Activated naive CD4-positive, alpha-beta T cell treated with anti-CD3 and anti-CD28 coated beads for 36 hours (primary cell): ENCODE measurements at places on chromosomes 16 and 17.

DNA sequence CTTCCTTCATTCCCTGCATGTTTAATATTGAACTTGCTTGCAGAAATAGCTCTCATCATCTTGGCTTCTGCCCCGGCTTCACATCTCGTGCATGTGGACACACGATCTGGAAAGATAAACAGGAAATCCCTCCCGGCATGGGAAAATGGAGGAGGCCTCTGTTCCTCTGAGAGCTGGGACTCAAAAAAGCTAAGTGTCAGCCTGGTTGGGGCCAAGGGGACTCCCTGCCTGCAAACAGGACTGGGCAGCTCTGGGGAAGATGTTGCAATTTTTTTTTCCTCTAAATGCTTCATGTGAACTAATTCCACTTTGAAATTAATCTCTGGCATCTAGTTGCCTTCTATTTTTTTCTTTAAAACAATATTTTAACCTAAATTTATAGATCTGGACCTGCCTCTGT, 24.8 kb downstream of the ITPRIPL2 start:
- no peak for DNase-seq

- no peak for DNase-seq
Observed at GRCh38 chr17:63075969-63076368, 109.9 kb downstream of the TANC2 start.

GRCh38 chr16:75279305-75279704, 27.9 kb upstream of the BCAR1 start:
- no peak for DNase-seq

DNA sequence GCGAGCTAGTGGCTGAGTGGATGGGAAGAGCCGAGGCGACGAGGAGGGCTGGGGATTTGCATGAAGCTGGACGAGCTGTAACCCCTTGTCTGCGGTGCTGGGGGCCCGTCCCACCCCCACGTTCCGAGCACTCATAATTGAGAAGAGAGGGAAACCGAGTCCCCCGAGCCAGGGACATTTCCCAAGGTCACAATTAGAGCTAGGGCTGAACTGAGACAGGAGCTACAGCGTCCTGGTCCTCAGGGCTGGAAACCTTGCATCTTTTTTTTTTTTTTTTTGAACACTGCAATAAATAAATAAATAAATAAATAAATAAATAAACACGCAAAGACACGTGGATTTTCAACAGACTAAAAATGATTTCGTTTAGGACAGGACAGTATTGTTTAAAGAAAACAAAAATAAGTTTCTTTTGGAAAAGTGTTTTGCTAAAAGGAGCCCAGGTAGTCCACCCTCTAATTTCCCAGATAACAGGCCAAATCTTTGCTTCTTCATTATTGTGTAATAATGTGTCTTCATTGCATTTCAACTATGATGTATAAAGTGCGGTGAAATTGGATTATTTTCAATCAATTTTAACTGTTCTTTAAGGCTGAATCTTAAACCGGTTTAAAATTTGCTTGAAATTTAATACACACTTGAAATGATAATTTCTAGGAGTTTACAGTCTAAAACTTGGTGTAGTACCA, 992 bp downstream of the GDPD1 start:
- no peak for DNase-seq

GRCh38 chr16:6160871-6161270, 1063.3 kb upstream of the EEF2KMT start:
- no peak for DNase-seq

- no peak for DNase-seq
Observed at GRCh38 chr16:87382023-87382785, 1.4 kb downstream of the FBXO31 start.

DNA sequence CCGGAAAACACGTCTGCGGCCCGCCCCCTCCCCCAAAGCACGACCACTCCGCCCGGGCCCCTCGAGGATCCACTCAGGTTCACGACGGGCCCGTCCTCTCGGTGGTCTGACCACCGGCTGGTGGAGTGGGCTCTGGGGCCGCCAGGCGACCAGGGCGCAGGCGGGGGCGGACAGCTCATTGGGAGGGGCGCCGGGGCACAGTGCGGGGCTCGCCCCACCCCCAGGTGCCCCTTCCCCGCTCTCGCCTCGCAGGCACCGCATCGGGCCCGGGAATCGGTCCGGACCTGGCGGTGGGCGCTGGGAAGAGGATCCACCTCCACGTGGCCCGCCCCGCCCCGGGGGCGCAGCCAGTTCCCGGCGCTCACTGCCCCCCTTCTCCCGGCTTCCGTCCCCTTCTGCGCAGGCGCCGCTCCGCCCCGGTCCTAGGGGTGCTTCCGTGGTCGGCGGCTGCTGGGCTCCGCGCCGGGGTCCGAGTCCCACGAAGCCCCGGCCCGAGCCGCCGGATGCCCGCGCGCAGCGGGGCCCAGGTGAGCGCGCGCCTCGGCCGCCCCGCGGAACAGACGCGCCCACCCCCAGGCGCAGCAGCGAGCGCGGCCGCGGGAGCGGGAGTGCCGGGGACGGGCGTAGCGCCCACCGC, at the start of gene MPG:
Gene MPG, plus strand, starts transcription at position 419 of the 637 bp plus-strand sequence. Its CDS starts 85 bp downstream, at position 504.
- peak; percentile 82 for DNase-seq

- no peak for DNase-seq
Observed at GRCh38 chr17:30188211-30188939, 47.1 kb downstream of the SLC6A4 start.

GRCh38 chr17:2929881-2930533, 133.4 kb downstream of the OR1D5 start:
- peak; percentile 47 for DNase-seq

- peak; percentile 54 for DNase-seq
Observed at GRCh38 chr17:40069751-40070708, 7.3 kb downstream of the THRA start.

GRCh38 chr17:43905400-43905984, 1.8 kb downstream of the MPP2 start:
- no peak for DNase-seq

- no peak for DNase-seq
Observed at GRCh38 chr16:26395700-26396099, 671.0 kb upstream of the C16orf82 start.

DNA sequence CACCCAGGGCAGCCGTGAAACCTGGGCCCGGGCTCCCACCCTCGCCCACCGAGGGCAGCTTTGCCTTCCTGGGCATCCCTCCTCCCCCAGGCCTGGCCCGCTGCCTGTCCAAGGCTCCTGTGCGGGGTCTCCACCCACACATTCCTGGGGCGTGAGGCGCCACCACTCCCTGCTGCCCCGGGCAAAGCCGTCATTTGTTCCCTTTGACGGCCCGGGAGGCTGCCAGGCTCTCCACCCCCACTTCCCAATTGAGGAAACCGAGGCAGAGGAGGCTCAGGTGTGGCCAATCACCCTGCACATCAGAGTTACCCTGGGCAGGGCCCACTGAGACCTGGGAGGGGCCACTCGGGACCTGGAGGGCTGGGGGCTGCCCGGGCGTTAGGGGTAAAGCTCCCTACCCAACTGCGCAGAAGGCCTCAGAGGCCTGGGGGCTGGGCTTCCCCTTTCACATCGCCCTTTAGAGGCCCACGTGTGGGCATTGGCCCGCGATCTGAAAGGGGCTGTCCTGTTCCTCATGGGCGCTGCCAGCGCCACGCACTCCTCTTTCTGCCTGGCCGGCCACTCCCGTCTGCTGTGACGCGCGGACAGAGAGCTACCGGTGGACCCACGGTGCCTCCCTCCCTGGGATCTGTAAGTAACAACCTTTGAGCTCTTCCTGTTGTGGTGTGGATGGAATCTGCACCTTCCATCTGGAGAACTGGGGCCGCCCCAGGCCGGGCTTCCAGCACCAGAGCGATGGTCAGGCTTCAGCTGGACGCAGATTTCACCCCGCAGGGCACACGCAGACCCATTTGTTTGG, at the start of gene MSLN:
Gene MSLN, plus strand, starts transcription at position 190 of the 799 bp plus-strand sequence. CDS start 1,947 bp downstream, outside the sequence.
- DNase-seq: no peak
